ENCODE measurements at places on chromosomes 3 and 15.
A peak's percentile ranks its signal among the peaks of the same experiment; 100 is the strongest.

DNA sequence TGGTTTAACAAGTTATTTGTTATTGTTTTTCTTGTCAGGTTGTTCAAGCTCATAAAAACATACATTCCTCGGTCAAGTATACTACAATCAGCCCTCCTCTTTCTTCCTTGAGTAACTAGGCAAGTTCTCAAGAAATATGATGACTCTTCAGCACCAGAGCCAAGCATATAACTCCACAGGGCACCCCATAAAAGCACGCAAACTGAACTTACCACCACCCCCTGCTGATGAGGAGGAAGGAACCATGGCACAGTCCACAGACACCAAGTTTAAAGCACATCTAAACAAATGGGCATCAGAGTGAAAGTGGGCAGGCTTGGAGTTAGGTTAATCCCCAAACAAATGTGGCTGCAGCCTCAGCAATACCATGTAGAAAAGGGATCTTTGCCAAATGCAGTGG is 5.3 kb downstream of the IP6K2 start:
- DNase-seq: peak; percentile 33

DNA sequence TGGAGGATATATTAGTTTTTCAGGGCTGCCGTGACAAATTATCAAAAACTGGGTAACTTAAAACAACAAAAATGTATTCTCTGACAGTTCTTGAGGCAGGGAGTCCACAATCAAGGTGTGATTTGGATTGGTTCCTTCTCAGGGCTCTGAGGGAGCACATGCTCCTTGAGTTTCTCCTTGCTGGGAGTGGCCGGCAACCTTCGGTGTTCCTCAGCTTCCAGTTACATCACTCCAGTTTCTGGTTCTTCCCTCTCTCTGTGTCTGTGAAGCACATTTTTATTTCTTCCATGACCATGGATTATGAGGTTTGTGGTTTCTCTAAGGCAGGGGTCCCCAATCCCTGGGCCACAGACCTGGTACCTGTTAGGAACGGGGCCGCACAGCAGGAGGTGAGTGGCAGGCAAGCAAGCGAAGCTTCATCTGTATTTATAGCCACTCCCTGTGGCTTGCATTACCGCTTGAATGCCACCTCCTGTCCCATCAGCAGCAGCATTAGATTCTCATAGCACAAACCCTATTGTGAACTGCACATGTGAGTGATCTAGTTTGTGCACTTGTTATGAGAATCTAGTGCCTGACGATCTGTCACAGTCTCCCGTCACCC is 24.3 kb downstream of the LRRC28 start:
- no peak for DNase-seq

- no peak for DNase-seq
Observed at GRCh38 chr3:8987645-8988383, 24.5 kb upstream of the RAD18 start.

GRCh38 chr3:13954741-13955483 is 75.0 kb upstream of the WNT7A start:
- no peak for DNase-seq

- DNase-seq: no peak
Observed at GRCh38 chr3:56855856-56856512, 54.2 kb upstream of the ARHGEF3 start.

- no peak for DNase-seq
Observed at GRCh38 chr15:55221090-55222011, 24.6 kb upstream of the RSL24D1 start.

GRCh38 chr3:135973841-135974240 is 8.3 kb downstream of the PPP2R3A start:
- no peak for DNase-seq
